ENCODE measurements at places on chromosomes 6 and 20. TPM values are rescaled to one million over a fixed set of nuclear protein-coding genes. Genes with fewer than 3 reads are reported as not detected.

The GABBR1 gene
- 99.7 TPM for polyA plus RNA-seq

The TDRD6 gene
- 3.2 TPM for polyA plus RNA-seq

The ZNF184 gene
- 20.6 TPM for polyA plus RNA-seq

DNA sequence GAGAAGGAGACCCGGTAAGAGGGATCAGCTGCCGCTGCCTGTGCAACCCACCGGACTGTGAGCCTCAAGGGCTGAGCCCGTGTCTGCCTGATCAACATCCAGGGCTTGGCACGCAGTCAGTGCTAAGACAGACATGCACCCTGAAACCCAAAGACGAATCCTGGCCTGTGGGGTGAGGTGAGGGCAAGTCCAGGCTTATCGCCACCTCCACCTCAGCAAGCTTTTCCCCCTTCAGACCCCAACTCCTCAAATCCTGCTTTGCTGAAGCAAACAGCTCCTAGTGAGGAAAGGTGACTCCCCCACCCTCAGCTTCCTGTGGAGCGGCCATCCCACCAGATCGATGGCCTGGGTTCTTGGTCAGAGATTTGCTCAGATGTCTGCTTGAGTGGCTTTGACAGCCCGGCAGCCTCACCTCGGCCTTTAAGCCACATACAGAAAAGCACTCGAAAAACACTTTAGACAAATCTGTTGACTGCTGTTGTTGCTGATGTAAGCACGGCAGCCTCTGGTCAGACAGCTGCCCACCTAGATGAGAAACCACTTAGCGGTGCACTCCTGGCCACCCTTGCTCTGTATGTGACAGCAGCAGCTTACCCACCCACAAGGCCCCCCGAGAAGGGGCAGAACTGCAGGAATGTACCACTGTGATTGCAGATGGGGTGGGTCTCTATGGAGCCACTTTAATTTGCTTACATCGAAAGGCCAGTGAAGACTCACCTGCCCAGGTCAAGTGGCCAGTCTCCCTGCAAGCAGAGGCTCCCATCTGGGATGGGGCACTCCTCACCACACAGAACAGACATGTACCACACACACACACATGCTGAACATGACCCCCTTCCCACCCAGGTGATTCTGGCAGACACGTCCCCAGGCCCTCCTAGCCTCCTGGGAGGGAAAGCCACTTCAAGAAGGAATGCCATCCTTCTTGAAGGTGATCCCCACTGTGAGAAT lies 14.8 kb downstream of the MTCH1 start:
- DNase-seq, result no peak

DNA sequence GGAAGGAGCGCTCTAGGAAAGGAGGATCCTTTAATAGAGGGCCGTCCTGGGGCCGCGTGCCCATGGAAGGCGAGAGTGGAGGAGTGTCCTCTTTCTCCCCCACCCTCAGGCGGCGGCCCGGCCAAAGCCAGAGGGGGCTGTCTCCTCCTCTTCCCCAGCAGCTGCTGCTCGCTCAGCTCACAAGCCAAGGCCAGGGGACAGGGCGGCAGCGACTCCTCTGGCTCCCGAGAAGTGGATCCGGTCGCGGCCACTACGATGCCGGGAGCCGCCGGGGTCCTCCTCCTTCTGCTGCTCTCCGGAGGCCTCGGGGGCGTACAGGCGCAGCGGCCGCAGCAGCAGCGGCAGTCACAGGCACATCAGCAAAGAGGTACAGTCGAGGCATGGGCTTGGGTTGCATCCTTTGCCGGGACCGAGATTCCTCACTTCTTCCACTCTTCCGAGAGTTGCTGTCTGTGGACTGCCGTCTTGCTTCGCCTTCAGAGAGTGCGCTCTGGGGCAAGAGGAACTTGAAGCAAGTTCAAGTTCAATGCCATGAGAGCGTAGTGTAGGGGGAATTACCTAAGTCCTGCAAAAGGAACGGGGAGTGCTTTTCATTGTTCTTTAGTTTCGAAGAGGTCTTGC lies at the start of gene LAMA2:
Gene LAMA2 (plus strand): TSS at position 148 of the 621 bp plus-strand sequence. CDS start 108 bp downstream, at position 256.
- peak; percentile 76 for DNase-seq

The IMPG1 gene
- 5.2 TPM for polyA plus RNA-seq

DNA sequence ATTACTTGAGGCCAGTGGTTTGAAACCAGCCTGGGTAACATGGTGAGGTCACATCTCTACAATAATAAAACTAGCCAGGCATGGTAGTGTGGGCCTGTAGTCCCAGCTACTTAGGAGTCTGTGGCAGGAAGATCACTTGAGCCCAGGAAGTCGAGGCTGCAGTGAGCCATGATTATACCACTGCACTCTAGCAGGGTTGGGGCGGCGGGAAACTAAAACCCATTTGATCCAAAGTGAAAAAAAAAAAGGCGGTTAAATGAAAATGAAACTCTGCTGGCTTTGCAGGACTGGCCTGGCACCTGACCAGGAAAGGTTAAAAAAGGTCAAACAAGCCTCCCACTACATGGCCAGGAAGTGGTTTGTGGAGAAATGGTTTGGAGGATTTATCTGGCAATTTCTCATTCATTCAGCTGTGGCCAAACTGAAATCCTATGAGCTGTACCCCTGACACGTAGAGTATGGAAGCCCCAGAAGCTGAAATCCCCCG lies 36.6 kb downstream of the MTRES1 start:
- DNase-seq, result peak; percentile 38

DNA sequence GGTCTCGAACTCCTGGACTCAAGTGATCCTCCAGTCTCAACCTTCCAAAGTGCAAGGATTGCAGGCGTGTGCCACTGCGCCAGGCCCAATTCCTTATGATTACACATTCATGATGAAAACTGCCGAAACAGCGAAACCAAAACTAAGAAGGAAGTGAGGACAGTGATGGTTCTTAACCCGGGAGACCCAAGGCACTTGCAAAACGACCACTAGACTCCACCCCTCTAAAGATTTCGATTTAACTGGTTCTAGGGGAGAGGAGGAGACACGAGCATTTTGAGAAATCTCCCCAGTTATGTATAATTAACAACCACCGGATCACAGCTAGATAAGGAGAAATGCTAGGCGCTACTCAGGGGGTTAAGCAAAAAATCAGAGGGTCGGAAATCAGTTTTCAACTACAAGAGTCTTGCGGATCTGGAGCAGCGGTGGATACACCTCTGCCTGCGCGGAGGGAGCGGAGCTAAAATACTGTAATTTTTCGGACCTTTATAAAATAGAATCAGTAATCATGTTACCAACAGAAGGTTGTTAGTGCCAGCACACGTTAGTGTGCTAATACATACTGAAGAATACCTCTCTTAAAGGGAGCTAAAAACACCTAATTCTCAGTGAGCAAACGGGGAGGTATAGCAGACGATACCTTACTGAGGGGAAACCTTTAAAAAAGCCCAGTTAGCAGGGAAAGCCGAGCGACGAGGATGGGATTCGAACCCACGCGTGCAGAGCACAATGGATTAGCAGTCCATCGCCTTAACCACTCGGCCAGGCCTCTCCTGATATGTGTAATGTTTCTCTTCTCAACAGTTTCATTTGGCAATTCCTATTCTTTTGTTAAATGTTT lies 60.0 kb upstream of the BTN3A2 start:
- peak; percentile 73 for DNase-seq

The PHACTR3 gene
- 12.4 TPM for polyA plus RNA-seq

The CALHM5 gene
- 2.6 TPM for polyA plus RNA-seq

The SCGN gene
- 0.12 TPM for polyA plus RNA-seq

GRCh38 chr6:1839361-1839760 lies 229.6 kb downstream of the FOXC1 start:
- no peak for DNase-seq

The HLA-DQA2 gene
- 2.1 TPM for polyA plus RNA-seq

The RNF182 gene
- 2.8 TPM for polyA plus RNA-seq

DNA sequence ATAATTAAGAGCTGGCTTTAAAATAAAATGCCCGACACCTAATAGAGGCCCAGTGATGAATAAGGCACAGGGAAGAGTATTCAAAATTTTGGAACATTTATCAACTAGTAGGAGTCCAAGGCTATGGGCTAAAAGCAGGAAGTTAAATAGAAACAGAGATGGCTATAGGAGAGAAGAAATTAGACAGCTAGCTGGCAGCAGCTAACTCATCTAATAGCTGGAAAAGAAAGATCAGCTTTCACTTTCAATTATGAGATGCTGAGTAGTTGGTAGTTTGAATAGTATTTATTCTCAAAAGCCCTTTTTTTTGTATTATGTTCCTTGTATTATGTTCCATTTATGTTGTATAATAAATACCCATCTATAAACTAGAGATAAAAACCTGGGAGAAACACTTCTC lies 215.7 kb downstream of the SLC35F1 start:
- no peak for DNase-seq

DNA sequence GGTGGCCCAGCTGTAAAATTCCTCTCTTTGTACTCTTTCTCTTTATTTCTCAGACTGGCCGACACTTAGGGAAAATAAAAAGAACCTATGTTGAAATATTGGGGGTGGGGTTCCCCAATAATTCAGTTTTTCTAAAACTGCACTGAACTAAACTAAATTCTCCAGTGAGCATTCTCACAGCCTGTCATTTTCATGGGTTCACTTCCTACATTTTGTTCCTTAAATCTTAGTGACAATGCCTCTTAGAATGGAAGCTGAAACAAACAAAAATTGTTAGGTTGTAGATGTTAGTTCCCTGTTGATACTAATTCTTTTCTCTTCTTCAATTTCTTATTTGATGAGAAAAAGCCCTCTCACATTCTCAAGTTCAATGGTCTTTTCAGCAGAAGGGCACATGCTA lies 35.8 kb upstream of the IFNGR1 start:
- DNase-seq, result no peak

The RIPPLY2 gene
- not detected for polyA plus RNA-seq

GRCh38 chr6:13709689-13710551 lies 1.7 kb downstream of the RANBP9 start:
- DNase-seq, result peak; percentile 33

Data from left kidney (tissue), 8 donors.